ENCODE measurements at places on chromosomes 7 and 10.
A peak's percentile ranks its signal among the peaks of the same experiment; 100 is the strongest.

GRCh38 chr7:3561932-3562331, 260.9 kb downstream of the SDK1 start:
- no peak for DNase-seq

DNA sequence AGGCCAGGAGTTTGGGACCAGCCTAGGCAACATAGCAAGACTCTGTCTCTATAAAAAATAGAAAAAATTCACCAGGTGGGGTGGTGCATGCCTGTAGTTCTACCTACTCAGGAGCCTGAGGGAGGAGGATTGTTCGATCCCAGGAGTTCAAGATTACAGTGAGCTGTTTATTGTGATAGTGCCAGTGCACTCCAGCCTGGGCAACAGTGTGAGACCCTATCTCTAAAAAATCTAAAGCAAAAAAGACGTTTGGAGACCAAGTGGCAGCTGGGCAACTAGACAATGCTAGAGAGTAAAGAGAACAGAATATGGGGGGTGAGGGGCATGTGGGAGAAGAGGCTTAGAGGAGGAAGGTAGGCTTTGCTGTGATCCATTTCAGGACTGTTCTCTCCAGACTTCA, 1.4 kb downstream of the PDSS1 start:
- DNase-seq, result no peak

GRCh38 chr7:94509887-94510581, 425 bp downstream of the CASD1 start:
- peak; percentile 59 for DNase-seq

DNA sequence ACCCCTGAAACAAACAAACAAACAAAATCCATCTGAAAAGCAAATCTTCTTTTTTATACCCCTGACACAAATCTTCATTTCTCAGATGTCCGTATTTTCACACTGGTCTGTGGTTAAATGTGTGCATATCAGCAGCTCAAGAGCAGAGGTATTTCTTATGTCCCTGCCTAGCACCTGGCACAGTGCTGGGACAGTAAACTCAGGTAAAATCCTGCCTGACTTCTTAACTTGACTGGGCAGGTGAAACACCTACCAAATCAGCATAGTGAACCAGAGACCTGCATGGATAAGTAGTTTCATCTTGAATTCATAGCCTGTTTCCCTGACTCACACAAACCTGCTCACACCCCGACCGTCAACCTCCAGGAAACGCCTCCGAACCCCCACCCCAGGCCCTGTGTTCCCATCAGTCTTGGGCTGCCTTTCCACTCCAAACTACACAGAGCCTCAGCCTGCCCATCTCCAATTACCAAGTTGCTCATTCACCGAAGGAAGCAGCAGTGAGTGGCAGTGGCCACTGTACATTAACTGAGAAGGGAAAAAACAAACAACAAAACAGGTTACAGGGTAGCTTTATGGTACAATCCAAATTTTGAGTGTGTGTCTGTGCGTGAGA, 109.9 kb downstream of the HECTD2 start:
- no peak for DNase-seq

GRCh38 chr10:16509996-16510395, 11.7 kb downstream of the C1QL3 start:
- DNase-seq, result no peak

DNA sequence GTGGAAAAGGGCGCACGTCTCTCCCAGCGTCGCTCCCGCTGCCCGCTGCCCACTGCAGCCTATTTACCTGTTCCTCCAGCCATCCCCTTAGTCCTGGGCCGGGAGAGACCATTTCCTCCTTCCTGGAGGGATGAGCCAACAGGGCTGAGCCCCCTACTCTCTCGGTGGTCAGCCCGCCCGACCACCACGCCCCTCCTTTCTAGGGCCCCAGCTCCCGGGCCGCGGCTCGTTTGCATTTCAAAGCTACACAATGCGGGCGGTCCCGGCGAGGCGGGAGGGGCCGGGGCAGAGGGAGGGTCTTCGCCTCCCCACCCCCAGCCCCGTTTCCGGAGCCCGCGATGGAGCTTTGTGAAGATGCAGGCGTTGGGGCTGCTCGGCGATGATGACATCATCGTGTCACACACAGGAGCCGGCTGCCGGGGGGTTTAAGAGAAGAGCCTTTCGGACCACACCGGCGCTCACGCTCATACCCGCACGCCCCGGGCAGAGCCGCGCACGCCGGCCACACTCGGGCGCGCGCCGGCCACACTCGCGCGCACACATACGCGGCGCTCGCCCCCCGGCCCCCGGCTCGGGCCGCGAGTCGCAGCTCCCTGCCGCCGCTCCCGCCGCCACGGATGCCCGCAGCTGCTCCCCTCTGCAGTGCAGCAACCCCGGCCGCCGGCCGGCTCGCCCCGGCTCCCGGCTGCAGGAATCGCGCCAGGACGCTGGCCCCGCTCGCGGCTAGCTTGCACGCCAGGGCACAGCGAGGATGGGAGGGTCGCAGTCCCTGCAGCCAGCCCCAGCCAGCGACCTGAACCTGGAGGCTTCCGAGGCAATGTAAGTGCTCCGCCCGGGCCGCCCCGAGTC, 107.7 kb upstream of the BTBD16 start:
- no peak for DNase-seq

GRCh38 chr10:78921895-78922294, 146.9 kb upstream of the ZMIZ1 start:
- DNase-seq, result no peak

DNA sequence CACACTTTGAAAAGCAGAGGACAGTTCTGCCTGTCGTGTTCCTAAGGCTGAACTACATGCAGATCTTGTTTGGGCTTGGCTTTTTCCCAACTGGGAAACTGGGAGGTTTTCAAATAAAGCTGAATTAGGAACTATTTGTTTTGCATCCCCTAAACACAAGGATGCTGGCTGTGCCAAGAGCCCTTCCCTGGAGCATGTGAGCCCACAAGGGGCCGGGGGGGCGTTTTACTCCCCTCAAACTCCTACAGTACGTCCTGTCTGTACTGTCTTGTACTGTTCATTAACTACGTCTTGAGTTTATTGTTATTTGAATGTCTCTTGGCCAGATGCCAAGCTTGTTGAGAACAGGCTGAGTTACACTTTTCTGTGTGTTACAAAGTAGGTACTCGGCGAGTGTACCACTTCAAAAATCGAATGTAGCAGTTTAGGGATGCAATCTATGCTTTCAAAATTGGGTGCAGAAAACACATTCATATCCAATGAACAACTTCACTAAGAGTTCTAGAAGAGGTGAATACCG, 94.9 kb downstream of the GFRA1 start:
- no peak for DNase-seq

- no peak for DNase-seq
Observed at GRCh38 chr7:129713544-129713943, 102.0 kb downstream of the NRF1 start.

- DNase-seq, result no peak
Observed at GRCh38 chr7:129626896-129627295, 15.4 kb downstream of the NRF1 start.

GRCh38 chr7:116829041-116829440, 33.3 kb upstream of the CAPZA2 start:
- DNase-seq, result no peak

DNA sequence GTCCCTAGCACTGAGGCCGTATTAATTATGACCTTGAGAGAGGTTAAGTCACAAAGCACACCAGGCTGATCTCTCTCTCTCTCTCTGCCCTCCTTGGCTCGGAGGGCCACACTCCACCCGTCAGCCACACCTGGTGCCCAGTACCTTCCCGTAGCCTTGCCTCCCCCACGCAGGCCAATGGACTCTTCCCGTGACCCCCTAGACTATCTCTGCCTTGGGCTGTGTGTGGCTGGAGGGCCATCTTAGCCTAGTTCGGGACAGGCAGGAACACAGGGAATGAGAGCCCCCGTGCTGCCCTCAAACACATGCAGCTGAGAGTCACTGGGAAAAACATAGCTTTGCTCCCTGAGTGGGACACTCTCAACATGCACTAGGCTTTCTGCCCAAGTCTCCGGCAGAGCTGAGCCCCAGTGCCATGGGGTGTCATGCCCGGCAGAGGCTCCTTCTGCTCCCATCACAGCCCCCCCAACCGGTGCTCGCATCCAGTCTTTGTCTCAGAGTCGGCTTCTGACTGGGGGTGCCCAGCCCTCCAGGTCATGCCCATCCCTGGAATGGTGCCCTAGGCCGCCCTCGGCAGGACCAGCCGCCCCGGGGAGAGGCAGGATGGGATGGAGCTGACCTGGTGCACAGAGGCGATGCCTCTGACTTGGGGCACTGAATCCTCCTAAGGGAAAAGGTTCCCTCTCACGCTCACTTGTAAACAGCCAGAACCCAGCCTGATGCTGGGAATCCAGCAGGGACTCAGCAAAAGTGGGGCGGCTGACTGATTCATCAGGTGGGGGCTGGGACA, 63.0 kb downstream of the TCERG1L start:
- no peak for DNase-seq

GRCh38 chr10:96586419-96587263, at the start of gene TM9SF3:
Gene TM9SF3, minus strand, starts transcription at chr10:96587012. Its CDS starts 177 bp downstream, at chr10:96586835.
- DNase-seq, result peak; percentile 94

GRCh38 chr10:129057856-129058663, 409.0 kb upstream of the MGMT start:
- DNase-seq, result peak; percentile 12

DNA sequence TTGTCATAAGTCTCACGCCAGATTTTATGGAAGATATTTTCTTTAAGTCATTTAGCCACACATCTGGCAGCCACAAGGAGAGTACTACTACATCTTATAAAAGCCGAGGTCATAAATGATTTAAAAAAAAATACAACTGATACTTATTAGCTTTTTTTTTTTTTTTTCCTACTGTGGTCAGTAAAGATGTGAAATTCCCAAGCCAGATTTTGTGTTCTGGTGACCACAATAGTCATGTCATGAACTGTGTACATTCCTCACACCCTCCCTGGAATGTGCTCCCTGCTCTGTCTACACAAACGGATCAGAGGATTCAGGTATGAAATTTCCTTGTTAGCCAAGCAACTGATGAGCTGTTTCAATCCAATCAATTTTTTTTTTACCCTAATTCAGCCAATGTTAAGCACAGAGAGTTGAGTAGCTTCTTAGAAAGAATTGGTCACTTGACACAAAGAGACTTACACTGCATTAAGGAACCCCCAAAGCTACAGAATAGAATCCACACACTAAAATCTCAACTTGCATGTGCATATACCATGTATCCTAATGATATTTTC, 54.7 kb downstream of the CHRM2 start:
- DNase-seq, result no peak
